Activated CD4-positive, CD25-positive, alpha-beta regulatory T cell treated with anti-CD3 and anti-CD28 coated beads, Interleukin-2, amount 50 U/mL, for 72 hours (primary cell): ENCODE measurements at places on chromosomes 12 and 14.

- no peak for DNase-seq
These were observed 8.5 kb downstream of the STXBP6 start for GRCh38 chr14:25041484-25041883.

GRCh38 chr12:97452230-97452629, 10.4 kb upstream of the RMST start:
- DNase-seq, result no peak

DNA sequence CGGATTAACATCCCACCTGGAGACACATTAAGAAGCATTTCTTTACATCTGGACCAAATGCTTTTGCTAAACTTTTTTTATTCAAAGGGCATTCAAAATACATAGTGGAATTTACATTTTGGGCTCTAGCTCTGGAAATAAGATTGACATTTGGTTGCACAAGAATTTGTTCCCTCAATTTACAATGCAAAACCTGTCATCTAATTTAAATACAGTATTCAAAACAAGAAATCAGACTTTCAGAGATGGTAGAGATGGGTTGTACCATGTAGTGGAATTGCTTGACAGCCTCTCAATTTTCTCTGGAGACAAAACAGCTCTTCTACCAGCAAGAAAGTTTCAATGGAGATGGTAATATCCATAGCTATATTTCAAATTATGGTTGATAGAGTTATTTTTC, 275.8 kb downstream of the ATP23 start:
- no peak for DNase-seq

DNA sequence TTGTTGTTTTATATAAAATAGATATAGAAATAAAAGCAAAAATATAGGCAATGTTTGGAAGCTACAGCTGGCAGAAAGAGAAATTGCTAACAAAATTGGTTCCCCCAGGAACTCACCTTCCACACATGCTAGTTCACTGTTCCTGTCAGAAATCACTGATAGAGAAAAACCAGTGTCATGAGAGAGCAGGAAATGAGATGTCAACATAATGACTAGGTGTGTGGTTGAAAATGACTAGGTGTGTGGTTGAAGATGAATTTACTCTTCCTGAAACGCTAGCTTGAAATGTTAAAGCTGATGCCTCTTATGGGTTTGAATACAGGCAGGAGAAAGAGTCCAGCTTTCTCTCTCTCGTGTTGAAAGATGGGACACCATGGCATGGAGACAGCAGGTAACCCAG, 216.3 kb downstream of the C12orf42 start:
- no peak for DNase-seq

DNA sequence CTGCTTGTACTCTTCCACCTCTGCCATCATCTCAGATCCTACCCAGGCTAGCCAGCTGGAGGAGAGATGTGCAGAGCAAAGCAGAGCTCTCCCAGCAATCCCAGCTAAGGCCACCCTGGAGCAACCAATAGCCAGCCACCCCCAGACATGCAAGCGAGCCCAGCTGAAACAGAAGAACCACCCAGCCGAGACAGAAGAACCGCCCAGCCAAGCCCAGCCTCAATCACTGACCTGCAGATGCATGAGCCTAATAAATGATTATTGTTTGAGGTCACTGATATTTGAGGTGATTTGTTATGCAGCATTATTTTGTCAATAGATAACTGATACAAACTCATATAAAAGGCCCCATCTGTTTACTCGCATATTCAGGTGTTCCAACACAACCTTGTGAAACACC, 106.3 kb downstream of the SCARB1 start:
- no peak for DNase-seq

DNA sequence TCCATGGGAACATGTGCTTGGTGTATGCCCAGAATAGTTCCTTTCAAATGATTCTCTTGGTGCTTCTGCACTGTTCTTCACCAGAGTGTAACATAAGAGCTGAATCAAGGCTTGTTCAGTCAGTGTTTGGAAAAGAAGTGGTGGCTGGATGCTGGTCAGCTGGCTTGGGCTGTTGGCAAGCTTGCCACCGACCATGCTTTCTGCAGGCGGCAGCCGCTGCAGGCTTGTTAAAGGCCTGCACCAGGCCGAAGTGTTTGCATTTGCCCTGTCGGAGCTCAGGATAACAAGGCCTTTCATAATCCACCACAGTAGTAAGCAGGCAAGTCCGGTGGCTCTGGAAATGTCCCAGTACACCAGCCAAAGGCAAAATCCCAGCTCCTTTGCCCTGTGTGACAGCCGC, 26.9 kb downstream of the DAAM1 start:
- no peak for DNase-seq

DNA sequence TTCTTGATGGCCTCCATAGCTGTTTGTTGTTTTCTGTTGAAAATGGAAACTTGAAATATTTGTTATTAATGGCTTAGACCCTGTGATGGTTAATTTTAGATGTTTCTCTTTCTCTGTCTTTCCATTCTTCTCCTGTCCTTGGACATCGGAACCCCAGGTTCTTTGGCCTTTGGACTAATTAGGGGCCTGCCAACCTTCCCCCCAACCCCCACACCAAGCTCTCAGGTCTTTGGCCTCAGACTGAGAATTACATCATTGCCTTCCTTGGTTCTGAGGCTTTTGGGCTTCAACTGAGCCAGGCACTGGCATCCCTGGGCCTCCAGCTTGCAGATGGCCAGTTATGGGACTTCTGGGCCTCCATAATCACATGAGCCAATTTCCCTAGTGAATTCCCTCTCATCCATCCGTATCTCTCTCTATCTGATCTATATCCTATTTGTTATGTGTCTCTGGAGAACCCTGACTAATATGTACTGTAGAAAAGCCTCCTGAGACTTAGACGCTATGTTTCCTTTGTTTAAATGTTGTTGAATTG, 71.6 kb downstream of the FGD4 start:
- DNase-seq, result no peak

DNA sequence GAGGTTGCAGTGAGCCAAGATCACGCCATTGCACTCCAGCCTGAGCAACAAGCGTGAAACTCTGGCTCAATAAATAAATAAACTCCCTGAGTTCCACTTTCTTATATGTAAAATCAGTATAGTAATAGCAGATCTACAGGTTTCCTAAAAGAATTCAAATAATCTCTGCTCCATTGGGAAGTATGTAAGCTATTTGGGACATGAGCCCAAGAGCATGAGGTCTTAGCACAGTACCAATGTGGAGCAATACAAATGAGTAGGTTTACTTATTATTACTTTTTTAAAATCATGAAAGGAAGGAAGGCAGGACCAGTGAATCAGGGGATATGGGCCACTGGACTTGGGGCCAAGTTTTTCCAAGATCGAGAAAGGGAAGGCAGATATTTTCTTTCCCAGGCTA, 216.9 kb upstream of the DIO2 start:
- no peak for DNase-seq

GRCh38 chr12:112375105-112375504, 7.1 kb downstream of the HECTD4 start:
- DNase-seq, result no peak

- DNase-seq, result no peak
These were observed 58.7 kb upstream of the PRMT8 start for GRCh38 chr12:3432176-3432742.

GRCh38 chr14:33560718-33561431, 390.0 kb downstream of the EGLN3 start:
- DNase-seq, result no peak

DNA sequence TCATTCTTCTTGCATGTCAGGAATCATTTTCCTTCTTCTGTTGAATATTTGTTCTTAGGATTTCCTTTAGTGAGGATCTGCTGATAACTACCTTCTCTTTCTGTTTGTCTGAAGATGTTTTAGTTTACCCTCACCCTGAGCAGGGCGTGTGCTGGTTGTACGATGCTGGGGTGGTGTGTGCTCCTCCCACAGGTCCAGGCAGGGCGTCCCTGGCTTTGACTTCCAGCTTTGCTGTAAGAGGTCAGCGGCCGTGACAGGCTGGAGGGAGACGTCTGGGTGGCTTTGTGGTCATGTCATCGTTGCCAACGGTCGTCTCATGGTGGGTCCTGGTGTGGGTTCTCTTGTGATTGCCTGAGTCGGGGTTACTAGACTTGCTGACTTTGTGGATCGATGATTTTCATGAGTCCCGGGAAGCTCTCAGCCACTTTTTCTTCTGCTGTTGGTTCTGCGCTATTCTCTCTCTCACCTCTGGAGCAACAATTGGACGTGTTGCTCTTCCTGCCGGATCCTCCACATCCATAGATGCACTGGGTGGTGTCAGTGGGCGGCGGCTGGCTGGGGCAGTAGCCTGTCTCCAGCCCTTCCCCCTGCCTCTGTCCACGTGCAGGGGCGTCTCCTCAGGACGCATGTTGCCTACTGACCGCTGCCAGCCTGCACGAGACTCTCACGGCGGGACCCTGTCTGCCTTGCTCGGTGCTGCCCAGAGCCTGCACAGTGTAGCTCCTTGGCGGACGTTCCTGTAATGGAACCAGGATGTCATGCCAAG, 8.4 kb downstream of the PACS2 start:
- no peak for DNase-seq

DNA sequence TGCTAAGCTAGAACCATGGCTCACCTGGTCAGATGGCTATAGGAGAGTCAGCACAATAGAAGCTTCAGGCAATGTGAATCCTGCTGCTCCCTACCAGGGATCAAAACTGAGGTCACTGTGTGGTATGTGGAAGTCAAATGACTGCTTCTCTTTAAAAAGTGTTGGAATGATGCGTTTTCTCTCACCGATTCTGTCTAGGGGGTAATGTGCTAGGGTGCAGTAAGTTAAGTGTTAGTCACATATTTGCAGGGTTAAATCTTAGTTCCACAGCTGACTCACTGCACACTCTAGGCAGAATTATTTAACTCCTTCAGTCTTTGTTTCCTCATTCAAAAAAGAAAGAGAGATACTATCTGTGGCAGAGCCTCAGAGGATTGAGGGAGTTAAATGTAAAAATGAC, 696.6 kb downstream of the DIO2 start:
- no peak for DNase-seq

- DNase-seq, result no peak
These were observed 4.1 kb downstream of the TUBA1B start for GRCh38 chr12:49126852-49127763.

DNA sequence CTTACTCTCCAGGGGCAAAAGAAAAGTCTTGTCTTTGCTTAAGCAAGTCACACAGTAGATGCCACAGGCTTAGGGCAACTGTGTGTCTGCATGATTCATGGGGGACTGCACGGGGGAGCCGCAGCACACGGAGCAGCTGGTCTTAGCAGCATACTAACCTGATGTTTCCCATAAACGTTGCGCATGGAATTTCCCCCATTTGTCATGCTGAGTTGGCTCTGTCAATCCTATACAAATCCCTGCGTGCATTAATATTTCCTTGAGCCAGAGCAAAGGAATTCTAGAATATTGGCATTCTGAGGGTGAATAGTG, 71.2 kb downstream of the SAMD4A start:
- no peak for DNase-seq

- no peak for DNase-seq
These were observed 651.6 kb upstream of the LRFN5 start for GRCh38 chr14:40955131-40955505.

DNA sequence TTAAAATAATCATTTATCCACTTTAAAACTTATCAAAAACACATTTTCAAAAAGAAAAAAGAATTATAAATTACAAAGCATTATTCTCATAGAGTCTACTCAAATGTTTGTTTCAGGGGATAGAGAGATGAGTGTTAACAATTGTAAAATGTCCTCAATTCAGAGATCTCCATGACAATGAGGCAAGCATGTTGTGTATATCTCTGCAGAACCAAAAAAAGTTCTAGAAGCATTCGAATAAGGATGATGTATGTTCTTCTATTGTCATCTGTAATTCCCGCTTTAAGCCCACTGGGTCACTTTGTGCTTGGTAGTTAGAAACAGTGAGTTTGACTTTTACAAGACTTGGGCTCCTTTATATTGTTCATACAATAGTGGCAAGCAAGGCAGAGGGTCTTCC, 73.6 kb upstream of the CCDC198 start:
- no peak for DNase-seq

GRCh38 chr12:65787056-65787865, 37.0 kb upstream of the HMGA2 start:
- DNase-seq, result no peak

GRCh38 chr12:26346736-26347135, 151.4 kb downstream of the SSPN start:
- no peak for DNase-seq

DNA sequence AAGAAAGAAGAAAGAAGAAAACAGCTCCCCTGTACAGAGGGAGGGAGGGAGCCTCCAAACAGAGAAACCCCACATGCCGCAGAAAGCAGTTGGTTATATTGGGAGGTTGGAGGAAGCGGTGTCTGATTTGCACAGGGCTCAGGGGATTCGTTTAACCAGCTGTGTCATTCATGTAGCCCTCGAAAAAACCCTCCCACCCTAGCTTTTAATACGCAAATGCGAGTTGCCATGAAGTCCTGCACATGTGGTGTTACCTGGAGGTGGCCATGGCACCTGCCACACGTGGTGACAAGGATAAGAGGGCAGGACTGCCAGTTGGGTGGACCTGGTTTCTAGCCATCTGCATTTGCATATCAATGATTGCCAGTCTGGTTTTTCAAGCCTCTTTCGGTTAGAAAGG, 40.9 kb downstream of the TMEM30B start:
- no peak for DNase-seq

DNA sequence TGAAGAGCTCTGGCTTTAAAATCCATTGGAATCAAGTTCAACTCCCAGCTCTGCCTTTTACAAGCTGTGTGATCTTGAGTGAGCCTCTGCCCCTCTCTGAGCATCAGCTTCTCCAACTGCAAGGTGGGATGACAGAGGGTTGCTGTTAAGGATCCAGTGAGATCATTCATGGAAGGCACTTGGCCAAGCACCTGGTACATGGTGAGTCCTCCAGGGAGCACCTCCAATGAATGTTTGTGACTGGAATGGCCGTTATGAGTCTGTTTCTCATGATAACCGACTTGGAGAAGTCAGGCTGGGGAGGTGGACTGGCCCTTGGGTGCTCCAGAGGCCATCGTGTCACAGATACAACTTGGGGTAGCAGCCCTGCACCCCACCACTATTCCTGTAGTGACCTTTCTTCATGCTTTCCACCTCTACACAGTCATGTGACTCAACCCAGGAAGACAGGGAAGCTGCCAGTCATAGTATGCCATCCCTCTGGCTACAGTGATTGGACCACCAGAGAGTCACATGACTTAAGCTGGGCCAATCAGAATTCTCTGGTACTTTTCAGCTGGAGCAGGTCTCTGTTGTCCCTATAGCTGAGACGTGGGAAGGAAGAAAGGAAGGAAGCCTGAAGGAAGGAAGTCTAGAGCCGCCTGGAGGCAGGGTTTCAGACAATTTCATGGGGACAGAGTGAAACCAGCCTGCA, 146.5 kb upstream of the MYL2 start:
- no peak for DNase-seq

- no peak for DNase-seq
These were observed 9.6 kb downstream of the PTPN21 start for GRCh38 chr14:88545256-88545655.

GRCh38 chr12:42564996-42565395, 24.6 kb downstream of the PRICKLE1 start:
- no peak for DNase-seq

- no peak for DNase-seq
These were observed 15.8 kb downstream of the CCND2 start for GRCh38 chr12:4289231-4289878.

DNA sequence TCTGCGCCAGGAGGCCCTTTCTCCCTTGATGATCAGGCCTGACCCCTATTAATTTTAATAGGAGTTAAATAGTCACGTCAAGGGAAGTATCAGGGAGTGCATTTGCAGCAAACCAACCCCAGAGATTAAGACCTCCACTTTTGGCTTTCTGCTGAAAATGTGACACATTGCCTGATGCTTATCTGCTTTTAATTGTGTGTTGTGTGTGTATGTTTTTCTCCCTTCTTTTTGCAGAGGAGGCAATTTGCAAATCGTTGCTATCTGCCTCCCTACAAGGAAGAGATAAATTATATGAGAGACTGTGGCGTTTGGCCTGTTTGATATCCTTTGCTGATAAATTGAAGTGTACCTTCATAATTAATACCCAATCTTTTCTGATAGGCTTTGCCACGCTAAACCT, 822.9 kb downstream of the VRK1 start:
- DNase-seq, result no peak
